ENCODE measurements at places on chromosomes 12 and 14.

GRCh38 chr12:90250766-90251165, 542.1 kb upstream of the ATP2B1 start:
- no peak for DNase-seq

- DNase-seq: no peak
Observed at GRCh38 chr12:4210183-4210582, 63.4 kb upstream of the CCND2 start.

- DNase-seq: no peak
Observed at GRCh38 chr14:52895000-52895399, 55.9 kb downstream of the FERMT2 start.

GRCh38 chr14:95467232-95467631, 49.2 kb downstream of the SYNE3 start:
- DNase-seq: no peak

DNA sequence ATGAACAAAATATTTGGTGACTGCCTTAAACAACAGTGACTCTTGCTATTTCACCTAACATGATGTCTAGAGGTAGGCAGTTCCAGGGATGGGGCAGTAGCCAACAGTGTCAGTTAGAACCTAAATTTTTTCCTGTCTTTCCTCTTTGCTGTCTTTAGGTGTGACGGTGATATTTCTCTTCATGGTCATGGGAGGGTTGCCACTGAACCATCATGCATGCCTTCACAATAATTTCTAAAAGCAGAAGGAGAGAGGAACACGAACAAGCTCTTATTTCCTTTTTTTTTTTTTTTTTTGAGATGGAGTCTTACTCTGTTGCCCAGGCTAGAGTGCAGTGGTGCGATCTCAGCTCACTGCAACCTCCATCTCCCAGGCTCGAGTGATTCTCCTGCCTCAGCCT, 2.4 kb downstream of the CCDC63 start:
- no peak for DNase-seq

GRCh38 chr14:24270537-24271133, 762 bp downstream of the RABGGTA start:
- no peak for DNase-seq

DNA sequence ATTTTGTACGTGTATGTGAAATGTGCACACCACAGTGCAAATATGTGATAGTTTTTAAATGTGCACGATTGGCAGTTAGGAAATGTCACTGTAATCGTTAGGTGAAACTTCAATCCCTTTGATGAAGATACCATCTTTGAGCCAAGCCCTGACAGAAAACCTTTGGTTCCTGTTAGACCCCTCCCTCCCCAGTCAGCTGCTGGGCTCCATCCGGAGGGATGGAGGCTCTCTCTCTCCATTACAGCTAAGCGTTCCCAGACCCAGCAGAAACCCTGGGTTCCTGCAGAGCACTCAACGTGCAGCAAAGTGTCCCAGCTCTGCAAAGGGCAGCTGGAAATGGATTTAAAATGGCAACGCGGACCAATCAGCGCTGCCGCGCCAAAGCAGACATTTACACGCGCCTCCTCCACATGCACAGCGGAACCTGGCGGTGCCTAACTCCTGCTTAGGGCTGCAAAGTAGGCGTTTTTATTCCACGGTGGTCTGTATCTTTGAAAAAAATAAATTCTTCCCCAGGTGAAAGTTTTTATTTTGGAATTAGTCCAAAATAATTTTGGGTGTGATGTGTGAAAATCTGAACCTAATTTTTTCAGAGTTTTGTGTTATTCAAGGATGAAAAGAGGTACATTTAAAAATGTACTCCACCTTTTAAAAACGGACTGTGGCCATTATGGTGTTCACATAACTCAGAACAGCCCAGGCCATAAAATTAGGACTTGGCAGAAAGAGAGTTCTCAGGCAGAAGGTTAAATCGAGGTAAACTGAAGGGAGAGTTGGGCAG, 1.4 kb upstream of the HMGA2 start:
- peak; percentile 83 for DNase-seq

- DNase-seq: no peak
Observed at GRCh38 chr12:96326628-96327227, 73.5 kb downstream of the CDK17 start.

All from NCI-H524 treated with DMSO at 0.1 percent for 48 hours (cell line).